Stimulated activated CD8-positive, alpha-beta memory T cell treated with anti-CD3 and anti-CD28 coated beads, Interleukin-4, amount 100 ng/mL, for 48 hours (primary cell): ENCODE measurements at places on chromosomes 12 and 14.
A peak's percentile ranks its signal among the peaks of the same experiment; 100 is the strongest.

DNA sequence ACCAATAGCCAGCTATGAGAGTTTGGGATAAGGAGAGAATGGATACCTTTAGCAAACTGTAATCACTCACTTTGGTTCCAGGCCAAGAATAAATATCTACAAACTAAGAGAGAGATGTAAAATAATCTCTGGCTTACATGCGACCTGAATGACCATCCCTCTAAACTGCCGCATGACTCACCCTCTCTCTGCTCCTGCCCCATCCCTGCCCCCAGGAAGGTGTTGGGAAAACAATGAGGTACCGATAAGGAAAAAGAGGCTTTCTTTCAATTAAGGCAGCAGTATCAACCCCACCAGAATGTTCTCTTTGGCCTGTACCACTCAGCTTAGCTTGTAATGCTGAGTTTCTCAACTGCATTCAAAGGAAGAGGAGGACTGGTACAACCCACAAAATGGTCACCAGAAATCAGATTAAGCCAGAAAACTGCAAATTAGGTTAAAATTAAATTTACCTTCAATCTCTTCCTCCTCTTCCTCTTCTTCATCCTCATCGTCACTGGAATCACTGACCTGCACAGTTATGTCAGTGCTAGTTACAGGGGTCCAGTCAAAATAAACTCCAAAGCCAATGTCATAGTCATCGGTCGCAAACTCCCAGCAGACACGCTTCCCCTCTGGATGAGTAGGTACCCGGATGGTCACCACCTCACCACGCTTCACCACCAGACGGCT is 22.0 kb downstream of the GSTZ1 start:
- no peak for DNase-seq

- no peak for DNase-seq
These were observed 5.1 kb upstream of the MAGOHB start for GRCh38 chr12:10618338-10618987.

- DNase-seq, result no peak
These were observed 349.0 kb downstream of the RAD51B start for GRCh38 chr14:68168460-68169109.

DNA sequence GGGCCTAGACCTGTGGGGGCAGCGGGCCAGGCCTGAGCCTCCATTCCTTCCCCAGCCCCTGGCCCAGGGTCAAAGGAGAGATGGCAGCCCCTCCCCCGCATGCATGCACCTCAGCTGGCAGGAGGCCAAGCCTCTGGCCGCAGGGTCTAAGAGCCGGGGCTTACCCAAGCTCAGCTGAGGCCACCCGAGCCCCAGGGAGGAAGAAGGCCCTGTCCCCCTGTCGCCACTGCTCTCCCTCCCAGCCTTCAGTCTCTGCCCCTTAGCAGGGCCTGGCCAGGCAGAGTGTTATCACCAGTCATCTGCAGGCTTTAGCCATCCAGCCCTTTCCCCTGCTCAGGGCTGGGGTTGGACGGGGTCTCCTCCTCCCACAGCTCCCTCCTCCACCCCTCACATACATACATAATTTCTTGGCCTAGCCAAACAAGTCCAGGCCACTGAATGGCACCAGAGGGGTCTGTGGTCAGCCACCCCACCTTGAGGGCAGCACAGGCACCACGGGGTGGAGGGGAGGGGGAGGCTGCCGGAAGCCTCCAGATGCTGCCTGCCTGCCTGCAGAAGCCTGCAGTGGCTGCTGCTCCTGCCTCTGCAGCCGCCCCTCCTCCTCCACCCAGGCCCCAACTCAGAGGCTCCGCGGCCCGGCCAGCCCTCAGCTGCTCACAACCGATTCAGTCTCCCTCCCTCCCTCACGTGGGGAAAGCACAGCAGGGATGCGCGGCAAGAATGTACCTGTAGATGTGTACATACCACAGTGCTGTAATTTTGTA is 22.8 kb downstream of the RAB35 start:
- no peak for DNase-seq

- no peak for DNase-seq
These were observed 77.0 kb downstream of the MSRB3 start for GRCh38 chr12:65355461-65355860.

- no peak for DNase-seq
These were observed 863.9 kb downstream of the BCL11B start for GRCh38 chr14:98408024-98408555.

DNA sequence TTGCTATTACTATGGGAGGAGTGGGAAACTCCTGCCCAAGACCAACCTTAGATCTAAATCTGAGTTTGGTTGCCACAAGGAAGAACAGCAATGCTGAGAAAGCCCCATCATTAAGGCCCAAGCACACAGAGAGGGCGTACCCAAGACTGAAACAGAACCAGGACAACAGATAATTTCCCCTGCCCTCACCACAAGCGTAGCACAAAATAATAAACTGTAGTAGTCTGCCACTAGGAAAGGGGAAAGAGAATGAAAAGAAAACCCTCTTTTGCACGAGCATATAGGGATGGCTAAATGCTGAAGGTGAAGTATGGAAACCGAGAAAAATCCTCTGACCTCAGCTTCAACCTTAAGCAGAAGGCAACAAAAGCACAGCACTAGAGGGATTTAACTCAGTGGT is 76.5 kb upstream of the DHRS4 start:
- DNase-seq, result no peak

- DNase-seq, result peak; percentile 47
These were observed 33.6 kb downstream of the CDKL1 start for GRCh38 chr14:50362764-50363713.

- DNase-seq, result no peak
These were observed 31.2 kb downstream of the FBXO21 start for GRCh38 chr12:117158911-117159553.

GRCh38 chr12:132478845-132479244 is 11.1 kb upstream of the FBRSL1 start:
- no peak for DNase-seq

DNA sequence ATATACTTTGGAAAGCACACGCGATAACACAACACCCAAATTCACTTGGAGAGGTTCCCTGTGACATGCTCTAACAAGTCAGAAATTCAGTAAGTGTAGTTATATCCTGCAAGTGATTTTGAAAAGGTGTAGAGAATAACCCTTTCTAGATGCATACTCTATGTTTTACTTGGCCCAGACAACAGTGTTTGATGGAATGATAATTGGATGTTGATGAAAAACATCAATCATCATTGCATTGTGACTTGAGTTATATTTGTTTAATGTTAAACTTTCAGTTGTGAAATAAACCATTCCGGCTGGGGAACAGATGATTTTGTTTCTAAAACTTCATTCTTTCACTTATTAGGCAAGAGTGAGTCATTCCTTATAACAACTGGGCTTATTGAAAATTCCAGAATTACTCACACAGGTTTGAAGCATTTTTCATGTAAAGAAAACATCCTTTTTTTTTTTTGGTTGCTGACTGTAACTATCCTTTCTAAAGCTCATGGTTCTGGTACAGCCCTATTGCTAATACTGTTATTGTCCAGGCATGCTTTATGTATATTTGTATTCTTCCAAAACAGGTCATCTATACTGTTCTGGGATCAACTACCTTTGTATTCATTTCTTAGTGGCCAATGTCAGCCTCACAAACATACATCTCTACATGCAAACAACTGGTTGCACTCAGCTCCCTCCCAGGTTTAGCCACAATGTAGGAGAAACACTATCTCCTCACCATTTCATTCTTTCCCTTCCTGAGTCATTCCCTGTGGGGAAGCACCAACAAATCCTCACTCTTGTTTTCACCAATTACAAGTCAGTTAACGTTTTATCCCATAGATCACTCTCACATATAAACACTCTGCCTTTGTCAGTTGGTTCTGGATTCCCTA is 121.2 kb upstream of the LRIG3 start:
- no peak for DNase-seq
